ENCODE measurements at places on chromosomes 2 and 18. TPM values are rescaled to one million over a fixed set of nuclear protein-coding genes. Genes with fewer than 3 reads are reported as not detected.

TMEM200C gene
- 0.17 TPM for total RNA-seq

GRCh38 chr2:120344976-120345581, 857 bp upstream of the INHBB start:
- DNase-seq: no peak

GRCh38 chr2:38129481-38129880, 53.5 kb upstream of the CYP1B1 start:
- DNase-seq: no peak

- DNase-seq: no peak
These were observed 24.8 kb downstream of the TNS1 start for GRCh38 chr2:217977840-217978535.

DNA sequence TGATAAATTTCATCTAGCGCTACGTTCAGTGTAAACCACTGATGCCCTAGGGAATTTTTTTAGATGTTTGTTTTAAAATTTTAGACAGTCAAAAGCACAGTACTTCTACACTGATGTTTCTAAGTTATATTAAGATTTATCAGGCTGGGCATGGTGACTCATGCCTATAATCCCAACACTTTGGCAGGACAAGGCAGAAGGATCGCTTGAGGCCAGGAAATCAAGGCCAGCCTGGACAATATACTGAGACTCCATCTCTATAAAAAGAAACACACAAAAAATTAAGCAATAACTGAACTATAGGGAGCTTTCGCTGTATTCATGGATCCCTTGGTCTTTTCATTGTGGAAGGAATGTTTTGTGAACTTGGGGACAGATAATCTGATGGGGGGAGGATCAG, 50.6 kb upstream of the MAPRE2 start:
- peak; percentile 62 for DNase-seq

GRCh38 chr2:190396271-190396670, 11.9 kb upstream of the MFSD6 start:
- DNase-seq: no peak

DNA sequence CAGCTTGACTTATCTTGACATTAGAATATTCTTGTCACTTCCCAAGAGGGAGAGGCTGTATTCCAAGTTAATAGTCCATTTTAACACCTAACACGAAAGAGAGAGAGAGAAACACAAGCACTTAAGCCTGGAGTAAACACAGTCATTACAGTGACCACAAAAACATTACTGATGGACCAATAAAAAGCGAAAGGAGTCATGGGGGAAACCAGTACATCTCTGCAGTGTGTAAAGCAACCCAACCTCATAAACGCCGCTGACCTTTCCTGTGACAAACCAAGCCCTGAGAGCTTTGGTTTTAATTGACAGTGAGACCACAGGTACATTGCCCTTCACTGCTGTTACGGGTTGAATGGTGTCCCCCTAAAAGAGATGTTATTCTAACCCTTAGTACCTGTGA, 78.3 kb downstream of the SMAD4 start:
- no peak for DNase-seq

- DNase-seq: no peak
These were observed 38.8 kb upstream of the SMAD7 start for GRCh38 chr18:48989304-48990303.

- no peak for DNase-seq
These were observed 928 bp downstream of the GPR39 start for GRCh38 chr2:132417430-132418035.
